CD4-positive, alpha-beta T cell (primary cell): ENCODE measurements at places on chromosomes 4 and X. TPM values are rescaled to one million over a fixed set of nuclear protein-coding genes. Genes with fewer than 3 reads are reported as not detected.

GRCh38 chr4:16579866-16580265 is 318.6 kb downstream of the LDB2 start:
- DNase-seq = no peak

GRCh38 chr4:154778264-154778663 is 2.8 kb upstream of the RBM46 start:
- DNase-seq = no peak

DNA sequence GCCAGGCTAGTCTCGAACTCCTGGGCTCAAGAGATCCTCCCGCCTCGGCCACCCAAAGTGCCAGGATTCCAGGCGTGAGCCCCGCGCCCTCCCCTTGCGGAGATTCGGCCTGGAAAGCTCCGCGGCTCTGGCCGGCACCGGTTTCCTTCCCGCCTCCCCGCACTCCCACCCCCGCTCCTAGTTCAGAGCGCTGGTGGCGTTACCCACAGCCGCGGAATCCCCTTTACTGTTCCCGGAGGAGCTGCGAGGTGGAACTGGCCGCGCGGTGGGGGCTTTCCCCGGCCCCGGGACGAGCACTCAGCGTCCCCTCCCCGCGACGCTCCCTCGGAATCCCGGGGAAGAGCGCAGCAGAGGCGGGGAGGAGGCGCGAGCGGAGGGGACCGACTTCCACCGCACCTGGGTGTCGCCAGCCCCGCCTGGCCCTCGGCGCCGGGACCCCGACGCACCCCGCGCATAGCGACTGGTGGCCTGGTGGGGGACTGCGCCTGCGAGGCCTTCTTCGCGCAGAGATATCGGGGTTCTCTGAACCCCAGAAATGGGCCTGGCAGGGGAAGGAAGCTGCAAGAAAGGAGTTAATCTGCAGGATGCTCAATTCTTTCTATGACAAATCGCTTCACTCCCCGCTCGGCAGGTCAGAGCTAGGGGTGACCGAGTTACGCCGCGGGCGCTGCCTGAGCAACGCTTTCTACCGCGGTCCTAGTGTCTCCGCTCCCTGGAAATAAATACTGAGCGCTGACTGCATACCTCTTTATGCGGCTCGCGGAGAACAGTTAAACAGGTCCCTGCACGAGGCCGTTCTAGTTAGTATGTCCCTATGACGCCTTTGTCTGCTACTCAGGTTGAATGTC is 14.6 kb upstream of the SLC25A4 start:
- peak; percentile 9 for DNase-seq

GRCh38 chr4:162707962-162708361 is 458.7 kb downstream of the NAF1 start:
- DNase-seq = no peak

DNA sequence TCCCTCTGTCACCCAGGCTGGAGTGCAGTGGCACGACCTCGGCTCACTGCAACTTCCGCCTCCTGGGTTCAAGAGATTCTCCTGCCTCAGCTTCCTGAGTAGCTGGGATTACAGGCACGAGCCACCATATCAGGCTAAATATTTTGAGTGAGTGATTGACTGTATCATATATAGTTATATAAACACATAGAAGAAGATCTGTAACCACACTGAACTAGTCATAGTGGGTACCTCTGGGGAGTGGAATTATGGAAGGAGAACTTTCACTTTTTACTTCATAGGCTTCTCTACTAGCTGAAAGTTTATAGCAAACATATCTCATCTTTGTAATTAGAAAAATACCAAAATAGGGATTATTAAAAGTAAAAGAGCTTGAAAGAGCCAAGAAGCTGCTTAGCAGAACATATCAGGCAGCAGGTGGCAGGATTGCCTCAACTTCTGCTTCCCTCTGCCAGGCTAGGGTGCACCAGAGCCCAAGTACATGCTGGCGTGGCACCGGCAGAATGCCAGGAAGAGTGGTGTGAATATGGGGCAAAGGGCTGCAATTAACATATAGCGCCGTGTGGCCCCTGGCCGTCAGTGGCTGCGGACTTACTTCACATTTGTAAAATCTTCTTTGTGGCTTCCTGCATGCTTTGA is 39.5 kb upstream of the CD40LG start:
- DNase-seq = peak; percentile 59

DNA sequence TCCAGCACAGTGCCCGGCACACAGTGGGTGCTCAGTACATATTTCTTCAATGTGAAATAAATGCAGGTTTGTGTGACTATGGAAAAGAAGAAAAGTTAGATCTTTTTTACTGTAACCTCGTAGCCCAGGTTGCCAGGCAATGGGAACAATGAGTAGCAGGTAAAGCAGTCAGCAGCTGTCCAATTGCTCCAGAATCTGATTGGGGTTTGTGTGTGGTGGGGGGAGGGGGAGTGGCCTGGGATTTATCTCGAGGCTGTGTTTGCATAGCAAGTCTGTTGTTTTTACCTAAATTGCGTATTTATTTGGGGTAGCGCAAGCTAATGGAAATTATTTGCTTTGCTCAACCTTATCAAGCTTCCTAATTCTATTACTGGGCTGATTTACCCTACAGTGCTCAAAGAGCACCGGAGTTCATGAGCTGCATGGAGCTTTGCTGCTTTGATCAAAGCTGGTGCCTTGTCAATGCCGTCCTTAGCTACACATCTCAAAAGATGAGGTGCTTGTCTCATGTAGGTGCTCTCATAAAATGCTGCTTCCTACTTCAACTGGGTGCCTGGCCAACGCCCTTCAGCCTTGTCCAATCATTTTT is 145.0 kb upstream of the DGKK start:
- no peak for DNase-seq

Gene DCHS2
- 0.16 TPM for total RNA-seq

Gene ABCG2
- total RNA-seq = not detected
